GM13976 (cell line): ENCODE measurements at places on chromosomes 12 and 14.

DNA sequence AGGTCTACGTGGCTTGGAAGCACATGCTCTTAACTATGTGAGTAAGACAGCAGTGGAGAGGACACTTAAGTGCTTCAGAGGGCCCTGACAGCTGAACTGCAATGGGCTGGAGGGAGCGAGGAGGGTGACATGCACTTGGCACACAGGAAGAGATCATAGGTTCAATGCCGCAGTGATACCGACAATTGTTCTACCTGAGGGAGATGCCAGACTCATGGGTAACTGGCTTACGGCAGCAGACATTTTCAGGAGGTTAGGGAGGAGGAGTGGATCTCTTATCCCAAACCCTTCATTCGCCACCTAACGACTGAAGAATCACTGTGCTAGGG is 68.4 kb downstream of the NTF3 start:
- DNase-seq: no peak

DNA sequence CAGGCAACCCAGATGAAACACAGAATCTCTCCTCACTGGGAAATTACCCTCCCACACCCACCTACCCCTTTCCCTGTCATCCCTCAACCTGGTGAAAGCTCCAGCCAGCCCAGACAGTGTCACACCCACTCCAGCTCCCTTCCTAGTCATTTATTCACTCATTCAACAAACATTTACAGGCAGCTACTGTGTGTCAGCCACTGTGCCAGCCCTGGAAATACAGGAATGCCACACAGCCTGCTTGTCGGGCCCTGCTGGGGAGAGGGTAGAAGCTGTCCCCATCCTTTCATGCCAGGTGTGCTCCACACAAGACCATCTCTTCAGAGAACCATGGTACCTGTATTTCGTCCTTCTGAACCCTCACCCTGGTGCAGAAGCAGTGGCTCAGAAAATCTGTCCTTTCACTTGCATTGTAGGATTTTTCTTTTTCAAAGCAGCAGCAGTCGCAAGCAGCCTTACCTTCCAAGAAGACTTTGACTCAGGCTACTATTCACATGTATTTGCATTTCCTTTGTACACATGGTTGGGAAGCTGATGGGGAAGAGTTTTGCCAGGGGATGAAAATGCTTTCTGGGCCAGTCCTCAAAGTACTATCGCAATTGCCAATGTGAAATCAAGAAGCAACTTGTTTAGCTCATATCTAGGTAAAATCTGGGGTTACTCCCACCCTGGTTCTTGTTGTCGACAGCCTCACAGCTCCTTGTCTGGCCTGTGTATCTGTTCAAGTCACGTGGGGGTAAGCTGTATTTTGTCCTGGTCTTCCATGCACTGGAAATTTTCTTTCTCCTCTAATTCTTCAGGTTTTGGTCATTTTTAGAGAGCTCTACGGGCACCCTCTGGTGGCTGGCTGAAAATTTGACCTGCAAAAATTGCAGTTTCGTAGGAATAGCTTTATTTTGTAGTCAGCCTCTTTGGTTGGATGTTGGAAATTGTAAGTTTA is 147.4 kb upstream of the EGLN3 start:
- DNase-seq: peak; percentile 54

DNA sequence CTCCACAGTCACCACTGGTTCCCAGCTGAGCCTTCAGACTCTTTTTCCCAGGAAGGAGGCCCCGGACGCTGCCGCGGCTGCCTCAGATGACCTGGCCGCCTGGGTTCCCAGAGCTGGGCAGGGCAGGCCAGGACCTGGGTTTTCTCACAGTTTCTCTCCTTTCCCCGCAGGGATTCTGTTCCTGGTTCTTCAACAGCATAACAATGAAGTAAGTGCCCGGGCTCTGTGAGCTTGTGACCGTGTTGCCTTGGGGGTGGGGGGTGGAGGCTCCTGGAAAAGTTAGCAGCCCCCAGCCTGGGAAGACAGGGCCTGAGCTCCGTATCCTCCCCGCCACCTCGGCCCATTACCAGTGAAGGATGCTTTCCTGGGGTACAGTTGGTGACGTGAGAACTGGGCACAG is 43.7 kb downstream of the TMEM63C start:
- no peak for DNase-seq

DNA sequence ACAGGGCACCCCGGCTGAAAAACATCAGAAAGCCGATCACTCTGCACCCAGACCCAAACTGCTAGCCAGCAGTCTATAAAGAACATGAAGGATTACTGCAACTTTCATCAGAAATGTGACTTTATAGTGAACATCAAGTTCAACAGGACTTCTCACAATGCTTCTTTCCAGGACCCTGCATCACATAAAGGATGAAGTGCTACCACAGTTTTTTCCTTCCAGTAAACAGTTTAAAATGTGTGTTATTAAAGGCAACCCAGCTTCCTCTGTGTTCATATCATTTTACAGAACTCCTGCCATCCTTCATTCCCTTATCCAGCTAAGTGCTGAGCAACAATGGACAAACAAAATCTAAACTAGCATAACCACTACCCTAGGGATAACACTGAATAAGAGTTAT is 280.3 kb upstream of the DIO2 start:
- no peak for DNase-seq

DNA sequence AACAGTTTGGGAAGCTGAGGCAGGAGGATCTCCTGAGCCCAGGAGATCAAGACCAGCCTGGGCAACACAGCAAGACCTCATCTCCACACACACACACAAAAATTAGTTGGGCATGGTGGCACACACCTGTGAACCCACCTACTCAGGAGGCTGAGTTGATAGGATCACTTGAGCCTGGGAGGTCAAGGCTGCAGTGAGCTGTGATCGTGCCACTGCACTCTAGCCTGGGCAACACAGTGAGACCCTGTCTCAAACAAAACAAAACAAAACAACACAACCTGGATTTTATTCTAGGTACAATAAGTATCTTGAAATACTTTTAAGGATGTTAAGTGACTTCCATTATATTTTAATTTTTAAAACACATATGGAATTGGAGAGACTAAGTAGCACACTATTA is 45.8 kb downstream of the YAF2 start:
- DNase-seq: no peak

DNA sequence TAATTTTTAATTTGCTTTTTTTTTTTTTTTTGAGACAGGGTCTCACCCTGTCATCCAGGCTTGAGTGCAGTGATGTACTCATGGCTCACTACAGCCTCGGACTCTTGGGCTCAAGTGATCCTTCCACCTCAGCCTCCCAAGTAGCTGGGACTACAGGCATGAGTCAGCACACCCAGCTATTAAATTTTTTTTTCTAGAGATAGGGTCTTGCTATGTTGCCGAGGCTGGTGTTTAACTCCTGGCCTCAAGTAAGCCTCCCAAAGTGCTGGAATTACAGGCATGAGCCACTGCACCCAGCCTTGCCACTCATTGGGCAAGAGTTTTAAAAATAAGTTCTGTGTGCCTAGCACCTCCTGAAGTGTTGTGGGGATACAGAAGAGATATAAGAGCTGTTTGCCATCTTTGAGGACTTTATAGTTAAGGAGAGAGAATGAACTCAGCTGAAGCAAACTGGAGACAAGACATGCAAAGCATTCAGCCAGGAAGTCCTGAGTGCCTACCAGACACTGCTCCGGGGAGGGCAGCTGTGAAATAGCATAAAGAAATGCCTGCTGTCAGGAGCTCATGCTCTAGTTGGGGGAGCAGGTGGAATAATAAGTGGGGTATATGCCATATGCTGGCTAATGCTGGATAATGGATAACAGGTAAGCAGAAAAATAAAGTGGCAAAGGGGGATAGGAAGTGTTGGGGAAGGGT is 15.0 kb upstream of the EMP1 start:
- no peak for DNase-seq

- DNase-seq: no peak
Observed at GRCh38 chr14:90109858-90110257, 48.1 kb downstream of the KCNK13 start.

GRCh38 chr12:101746661-101747060 is 7.4 kb upstream of the SYCP3 start:
- DNase-seq: no peak

DNA sequence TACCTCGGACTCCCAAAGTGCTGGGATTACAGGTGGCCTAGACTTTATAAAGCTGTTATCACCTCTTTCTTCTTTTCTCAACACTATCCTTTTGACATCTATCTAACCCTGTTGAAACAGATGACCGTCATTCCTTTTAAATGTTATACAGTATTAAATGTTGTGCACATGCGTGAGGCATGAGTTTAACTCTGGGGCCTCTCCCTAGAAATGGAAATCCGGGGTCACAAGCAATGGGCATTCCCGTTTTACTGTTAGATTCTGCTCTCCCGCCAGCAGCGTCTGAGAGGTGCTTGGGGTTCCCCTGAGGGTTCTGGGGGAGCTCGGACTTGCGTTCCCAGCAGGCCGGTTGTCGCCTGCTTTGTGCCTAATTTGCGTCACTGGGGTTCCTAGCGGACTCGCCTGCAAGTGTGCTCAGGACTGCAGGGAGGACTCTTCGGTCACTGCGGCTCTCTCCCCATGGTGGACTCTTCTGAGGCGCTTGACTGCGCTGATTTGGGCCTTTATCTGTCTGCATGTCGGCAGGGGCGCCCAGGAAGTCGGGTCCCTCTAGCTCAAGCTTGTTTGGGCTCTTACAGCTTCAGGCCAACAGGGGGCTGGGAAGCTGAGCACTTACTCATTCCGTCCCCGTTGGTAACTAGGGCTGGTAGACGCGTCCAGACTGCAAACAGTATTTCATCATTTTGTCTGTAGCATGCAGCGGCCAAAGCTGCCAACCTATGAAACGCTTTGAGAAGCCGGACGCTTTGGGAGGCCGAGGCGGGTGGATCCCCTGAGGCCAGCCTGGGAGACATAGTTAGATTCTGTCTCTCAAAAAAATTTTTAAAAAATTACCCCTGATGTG is 1.2 kb upstream of the RAN start:
- peak; percentile 85 for DNase-seq

- DNase-seq: no peak
Observed at GRCh38 chr14:49769171-49769570, 1.2 kb downstream of the KLHDC2 start.

DNA sequence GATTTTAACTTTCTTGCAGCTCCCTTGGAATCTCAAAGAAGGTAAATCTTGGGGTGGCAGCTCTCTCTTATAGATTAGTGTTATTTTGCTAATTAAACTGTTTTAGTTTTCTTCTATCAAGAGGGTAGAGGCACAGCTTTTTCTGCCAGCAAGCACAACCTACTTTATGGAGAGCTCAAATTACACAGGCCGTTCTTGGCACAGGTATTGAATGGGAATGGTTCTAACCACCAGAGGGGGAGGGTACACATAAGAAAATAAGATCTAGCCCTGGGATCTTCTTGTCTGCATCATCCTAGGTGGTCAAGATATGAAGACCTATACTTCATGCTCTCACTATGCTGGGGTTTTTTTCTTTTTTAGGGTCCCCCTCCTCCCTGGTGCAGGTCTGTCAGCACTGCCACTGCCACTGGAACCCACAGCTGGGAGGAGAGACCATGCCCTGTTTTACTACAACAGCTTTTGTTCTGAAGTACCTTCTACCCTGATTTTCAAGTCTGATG is 48.6 kb upstream of the STAC3 start:
- DNase-seq: no peak

DNA sequence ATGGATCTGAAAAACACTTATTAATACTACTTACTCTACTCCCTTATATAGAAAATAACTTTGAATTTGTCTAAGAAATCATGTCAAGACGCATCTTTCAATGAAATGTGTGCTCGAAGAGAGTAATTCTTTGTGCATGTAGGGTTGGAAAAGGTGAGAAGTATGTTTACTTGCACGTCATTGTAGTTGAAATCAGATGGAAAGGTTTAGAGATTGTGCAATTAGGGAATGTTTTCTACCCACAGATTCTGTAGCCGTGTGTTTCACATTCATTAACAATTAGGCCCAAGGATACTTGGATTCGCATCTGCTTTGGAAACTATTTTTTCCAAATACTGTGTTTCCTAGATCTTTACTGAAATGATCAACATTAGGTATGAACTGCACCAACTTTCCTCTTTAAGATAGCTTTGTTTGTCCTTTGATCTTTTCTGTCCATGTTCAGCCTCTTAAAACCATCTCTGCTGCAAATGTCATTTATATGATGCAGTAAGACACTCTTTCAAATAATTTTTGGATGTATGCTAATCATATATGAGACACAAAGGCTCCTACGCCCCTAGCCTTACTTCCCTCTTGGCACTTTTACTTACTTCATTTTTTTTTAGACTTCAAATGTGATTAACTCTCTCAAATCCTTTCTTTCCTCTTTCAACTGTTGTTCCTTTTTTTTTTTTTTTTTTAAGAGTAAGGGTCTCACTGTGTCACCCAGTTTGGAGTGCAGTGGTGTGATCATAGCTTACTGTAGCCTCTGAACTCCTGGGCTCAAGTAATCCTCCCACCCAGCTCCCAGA is 58.0 kb upstream of the PSMA6 start:
- no peak for DNase-seq

GRCh38 chr12:46554460-46554859 is 181.9 kb upstream of the SLC38A2 start:
- no peak for DNase-seq

- DNase-seq: peak; percentile 57
Observed at GRCh38 chr12:122886851-122887818, 8.8 kb downstream of the VPS37B start.

GRCh38 chr14:20332788-20333493 is at the start of gene CCNB1IP1:
TSS of gene CCNB1IP1 (minus strand) at chr14:20333279. CDS start at chr14:20316523, 16,756 bp downstream.
- peak; percentile 88 for DNase-seq

- DNase-seq: no peak
Observed at GRCh38 chr12:78164154-78164553, 333.5 kb downstream of the NAV3 start.

- DNase-seq: no peak
Observed at GRCh38 chr14:67837011-67837624, 17.5 kb downstream of the RAD51B start.

DNA sequence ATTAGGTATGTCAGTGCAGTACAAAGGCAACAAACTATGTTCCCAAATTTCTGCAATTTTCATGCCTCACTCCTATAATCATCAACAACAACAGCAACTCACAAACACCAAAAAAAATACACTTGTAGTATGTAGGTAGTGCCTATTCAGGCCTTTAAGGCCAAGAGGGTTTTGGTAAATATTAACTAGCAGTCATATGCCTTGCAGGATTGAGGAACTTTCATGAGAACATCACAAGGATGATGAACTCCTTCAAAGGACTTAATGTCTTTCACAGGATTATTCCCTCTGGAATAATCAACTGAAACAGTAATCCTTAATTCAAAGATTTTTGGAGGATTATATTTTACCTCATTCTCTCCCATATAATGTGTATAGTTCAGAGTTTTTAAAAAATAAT is 293.8 kb downstream of the NOVA1 start:
- DNase-seq: no peak

- DNase-seq: no peak
Observed at GRCh38 chr12:79614730-79615129, 76.0 kb downstream of the PAWR start.

- no peak for DNase-seq
Observed at GRCh38 chr14:91246051-91246852, 1.7 kb upstream of the GPR68 start.

DNA sequence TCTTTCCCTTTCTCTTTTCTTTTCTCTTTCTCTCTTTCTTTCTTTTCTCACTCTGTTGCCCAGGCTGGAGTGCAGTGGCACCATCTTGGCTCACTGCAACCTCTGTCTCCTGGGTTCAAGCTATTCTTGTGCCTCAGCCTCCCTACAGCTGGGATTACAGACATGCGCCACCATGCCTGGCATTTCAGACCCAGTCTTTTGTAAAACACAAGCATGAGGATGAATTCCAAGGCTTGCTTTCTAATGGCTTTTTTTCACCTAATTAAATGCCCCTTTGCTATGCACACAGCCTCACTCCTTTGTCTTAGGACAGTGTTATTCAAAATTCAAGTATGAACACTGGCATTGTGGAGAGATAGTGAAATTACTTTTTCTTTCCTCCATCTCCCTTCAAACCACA is 6.0 kb upstream of the SLC38A2 start:
- DNase-seq: no peak

- DNase-seq: no peak
Observed at GRCh38 chr14:28163233-28163632, 603.4 kb upstream of the FOXG1 start.

- DNase-seq: no peak
Observed at GRCh38 chr12:53660041-53660440, 15.8 kb downstream of the ATP5MC2 start.
